ENCODE measurements at places on chromosomes 2 and 18.
A peak's percentile ranks its signal among the peaks of the same experiment; 100 is the strongest.

DNA sequence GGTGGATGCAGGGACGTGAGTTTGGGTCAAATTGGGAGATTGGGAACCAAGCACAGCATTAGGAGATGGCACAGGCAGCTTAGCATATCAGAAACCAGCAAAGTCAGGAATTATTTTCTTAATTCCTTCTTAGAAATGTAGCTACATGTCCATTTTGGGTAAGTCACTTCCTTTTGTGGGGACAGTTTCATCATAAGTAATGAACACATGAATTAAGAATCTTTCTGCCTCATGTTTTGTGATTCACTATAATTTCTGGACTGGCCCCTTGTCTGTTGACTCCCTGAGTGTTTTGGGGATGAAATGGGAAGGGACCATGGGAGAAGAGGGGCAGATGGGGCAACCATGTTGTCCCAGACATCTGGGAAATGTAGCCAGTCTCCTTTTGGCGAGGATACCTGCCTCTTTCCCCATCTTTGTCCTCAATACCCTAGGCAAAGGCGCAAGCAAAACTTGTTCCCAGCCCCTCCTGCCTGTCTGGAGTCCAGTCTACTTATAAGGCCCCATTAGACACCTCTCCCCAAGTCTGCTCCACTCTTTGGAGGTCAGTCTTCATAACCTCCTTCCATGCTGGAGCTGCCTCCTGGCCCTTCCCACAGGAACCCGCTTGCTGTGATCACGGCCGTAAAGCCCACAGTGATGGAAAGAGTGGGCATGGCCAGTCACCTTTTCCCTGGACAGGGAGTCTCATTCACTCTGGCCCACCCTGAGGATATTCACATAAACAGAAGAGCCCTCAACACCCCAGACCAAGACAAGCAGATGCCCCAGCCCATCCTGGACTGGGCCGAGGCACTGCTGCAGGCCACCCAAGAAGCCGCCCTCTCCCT is 25.7 kb downstream of the MTHFD2 start:
- H3K27ac ChIP-seq = no peak overlapping the region
- DNase-seq = no peak
- no peaks in the 10 kb centered on the region for H3K27me3 ChIP-seq

DNA sequence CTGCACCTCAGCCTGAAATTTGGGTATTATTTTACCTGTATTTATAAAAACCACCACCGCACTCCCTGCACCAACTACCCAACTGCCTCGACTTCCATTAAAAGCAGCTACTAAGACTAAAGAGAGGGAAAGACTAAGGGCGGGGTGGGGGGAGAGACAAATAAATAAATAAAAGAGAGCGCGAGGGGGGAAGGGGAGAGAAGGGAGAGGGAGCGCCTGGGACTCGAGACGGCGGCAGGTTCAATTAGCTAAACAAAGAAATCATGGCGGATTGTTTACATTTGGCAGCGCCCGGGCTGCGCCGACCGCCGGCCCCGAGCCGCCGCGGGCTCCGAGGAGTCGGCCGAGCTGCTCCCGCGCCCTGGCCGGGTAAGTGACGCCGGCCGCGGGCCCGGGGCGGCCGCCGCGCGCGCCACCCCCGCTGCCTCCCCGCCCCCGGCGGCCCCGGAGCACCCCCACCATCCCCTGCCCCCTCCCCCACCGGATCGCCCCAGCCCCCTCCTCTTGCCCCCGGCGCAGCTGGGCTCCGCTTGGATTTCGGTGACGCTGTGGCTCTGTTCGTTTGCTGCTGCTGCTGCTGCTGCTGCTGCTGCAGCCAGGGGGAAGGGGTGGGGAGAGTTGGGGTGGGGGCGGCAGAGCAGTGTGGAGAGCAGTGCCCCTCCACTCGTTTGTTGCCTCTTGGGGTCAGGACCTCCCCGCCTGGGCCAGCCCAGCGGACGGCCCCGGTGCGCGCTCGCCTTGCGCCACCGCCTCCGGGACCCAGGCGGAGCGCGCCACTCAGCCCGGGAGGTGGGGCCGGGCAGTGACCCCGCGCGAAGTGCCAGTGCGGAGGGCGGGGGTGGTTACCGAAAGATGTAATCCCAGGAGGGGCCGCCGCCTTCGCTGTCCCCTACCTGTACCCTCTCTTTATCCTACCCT is 187.2 kb upstream of the FANCL start:
- DNase-seq = peak; percentile 82
- peak overlapping the region; percentile 75 for H3K4me3 ChIP-seq
- H3K27me3 ChIP-seq = no peaks in the 10 kb centered on the region
- H3K36me3 ChIP-seq = no peaks in the 10 kb centered on the region

DNA sequence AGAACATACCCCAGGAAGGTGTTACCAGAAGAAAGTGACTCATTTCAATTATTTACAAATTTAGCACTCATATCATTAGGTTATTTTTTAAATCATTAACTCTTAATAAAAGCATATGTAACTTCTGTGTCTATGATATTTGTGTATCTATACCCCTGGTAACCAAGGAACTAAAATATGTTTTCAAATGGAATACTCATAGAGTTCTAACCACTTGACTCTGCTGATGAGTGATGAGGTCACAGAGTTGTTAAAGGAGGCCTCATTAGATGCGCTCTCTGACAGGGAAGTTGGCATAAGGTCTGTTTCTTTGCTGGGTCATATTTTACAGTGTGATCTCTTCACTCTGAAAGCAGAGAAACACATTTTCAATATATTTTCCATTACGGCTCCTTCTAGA is 73.4 kb downstream of the CCDC150 start:
- no peak for DNase-seq
- no peak overlapping the region for H3K27ac ChIP-seq
- no peak overlapping the region for H3K4me3 ChIP-seq
- no peaks in the 10 kb centered on the region for H3K4me1 ChIP-seq

DNA sequence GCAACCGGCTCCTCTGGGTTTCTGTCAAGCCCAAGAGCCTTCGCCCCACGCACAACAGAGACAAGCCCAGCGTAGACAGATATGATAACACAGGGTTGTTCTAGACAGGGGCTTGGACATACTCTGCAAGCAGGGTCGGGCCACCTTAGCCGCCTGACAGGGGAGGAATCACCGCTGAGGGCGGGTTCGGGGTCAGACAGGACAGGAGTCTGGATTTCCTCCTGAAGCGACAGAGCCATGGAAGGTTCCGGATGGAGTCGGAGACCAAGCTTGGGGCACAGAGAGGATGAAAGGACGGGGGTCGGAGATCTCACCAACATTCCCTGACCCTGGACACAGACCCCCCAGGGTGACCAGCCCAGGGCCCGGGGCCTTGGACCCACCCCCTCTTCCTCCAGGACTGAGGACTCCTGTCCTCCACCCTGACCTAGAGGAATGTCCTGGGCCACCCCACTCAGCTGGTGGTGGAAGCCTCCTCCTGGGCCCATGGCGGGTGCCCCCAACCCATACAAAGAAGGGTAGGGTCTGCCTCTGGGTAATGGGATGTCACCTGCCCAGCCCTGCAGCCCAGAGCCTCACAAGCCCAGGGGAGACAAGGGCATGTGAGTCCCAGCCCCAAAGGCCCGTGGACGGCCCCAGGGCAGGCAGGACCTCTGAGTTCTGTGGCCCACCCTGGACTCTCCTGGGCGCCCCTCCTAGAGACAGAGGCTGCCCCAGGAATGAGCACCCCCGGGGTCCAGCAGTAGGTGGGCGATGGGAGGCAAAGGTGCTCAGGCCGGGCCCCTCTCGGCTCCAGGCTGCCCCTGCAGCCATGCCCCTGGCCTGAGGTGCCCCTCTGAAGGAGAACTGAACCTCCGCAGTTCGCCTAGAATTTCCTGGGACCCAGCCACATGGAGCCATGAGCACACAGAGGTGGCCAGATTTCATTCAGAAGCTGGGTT is 44.1 kb upstream of the GPC1 start:
- H3K4me3 ChIP-seq = no peak overlapping the region
- no peak overlapping the region for H3K27ac ChIP-seq
- no peaks in the 10 kb centered on the region for H3K36me3 ChIP-seq

- no peaks in the 10 kb centered on the region for H3K36me3 ChIP-seq
- H3K27me3 ChIP-seq = no peaks in the 10 kb centered on the region
- no peak for DNase-seq
Observed at GRCh38 chr2:175005733-175006264, 618 bp upstream of the CHN1 start.

DNA sequence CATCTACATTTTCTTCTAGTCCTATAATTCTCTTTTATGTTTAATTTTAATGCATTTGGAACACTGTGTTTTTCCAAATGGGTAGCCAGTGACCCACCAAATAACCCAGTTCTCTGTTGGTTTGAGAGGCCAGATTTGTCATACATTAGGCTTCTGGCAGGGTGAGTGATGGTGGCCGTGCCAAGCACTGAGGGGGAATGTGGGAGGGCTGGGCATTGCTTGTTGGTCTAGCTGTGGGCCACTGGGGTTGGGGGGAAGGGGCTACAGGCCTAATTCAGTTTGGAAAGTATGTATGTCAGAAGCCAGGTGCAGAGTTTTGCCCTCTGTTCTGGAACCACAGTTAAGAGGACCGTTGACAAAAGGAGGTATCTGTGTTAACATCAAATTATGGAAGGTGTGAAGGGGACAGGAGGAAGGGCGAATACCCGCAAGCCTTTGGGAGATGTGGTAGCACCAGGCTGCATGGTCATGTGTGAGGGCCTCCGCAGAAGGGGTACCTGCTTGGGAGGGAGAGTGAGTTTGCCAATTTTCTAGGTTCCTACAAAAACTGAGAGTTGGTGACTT is 38.1 kb upstream of the SCLY start:
- DNase-seq = no peak
- no peak overlapping the region for H3K4me3 ChIP-seq
- H3K27ac ChIP-seq = no peak overlapping the region
- H3K27me3 ChIP-seq = no peaks in the 10 kb centered on the region

- no peak overlapping the region for H3K27ac ChIP-seq
- no peaks in the 10 kb centered on the region for H3K27me3 ChIP-seq
- peaks cover 7% of the 10 kb centered on the region for H3K4me1 ChIP-seq
- H3K4me3 ChIP-seq = no peak overlapping the region
- no peaks in the 10 kb centered on the region for H3K36me3 ChIP-seq
Observed at GRCh38 chr2:213147538-213147937, 3.9 kb downstream of the IKZF2 start.

DNA sequence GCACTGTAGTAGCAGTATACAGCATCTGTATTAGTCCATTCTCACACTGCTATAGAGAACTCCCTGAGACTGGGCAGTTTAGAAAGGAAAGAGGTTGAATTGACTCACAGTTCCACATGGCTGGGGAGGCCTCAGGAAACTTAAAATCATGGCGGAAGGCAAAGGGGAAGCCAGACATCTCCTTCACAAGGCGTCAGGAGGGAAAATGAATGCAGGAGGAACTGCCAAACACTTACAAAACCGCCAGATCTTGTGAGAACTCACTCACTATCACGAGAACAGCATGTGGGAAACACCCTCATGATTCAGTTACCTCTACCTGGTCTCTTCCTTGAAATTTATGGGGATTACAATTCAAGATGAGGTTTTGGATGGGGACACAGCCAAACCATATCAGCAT is 25.4 kb downstream of the MAP4K4 start:
- no peaks in the 10 kb centered on the region for H3K36me3 ChIP-seq
- no peak overlapping the region for H3K27ac ChIP-seq
- peaks cover 9% of the 10 kb centered on the region for H3K4me1 ChIP-seq
- DNase-seq = no peak

DNA sequence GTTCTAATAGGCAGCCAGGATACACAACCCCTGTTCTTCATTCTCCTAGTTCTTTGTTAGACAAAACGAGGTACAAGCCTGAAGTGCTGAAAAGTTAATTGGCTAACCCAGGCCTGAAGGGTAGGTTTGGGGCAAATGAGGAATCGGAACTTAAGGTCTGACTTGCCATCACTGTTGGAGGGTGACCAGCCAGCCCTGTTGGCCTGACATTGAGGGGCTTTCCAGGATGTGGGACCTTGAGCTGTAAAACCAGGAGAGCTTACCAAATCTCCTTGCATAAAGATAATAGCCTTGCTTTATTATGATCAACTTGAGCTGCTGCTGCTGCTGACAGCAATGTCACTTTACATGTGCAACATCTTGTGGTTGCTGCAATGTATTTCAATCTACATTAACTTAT is 256.0 kb downstream of the VAPA start:
- H3K36me3 ChIP-seq = no peaks in the 10 kb centered on the region
- DNase-seq = no peak
- H3K4me3 ChIP-seq = no peak overlapping the region
- no peaks in the 10 kb centered on the region for H3K27me3 ChIP-seq

Measured in H1 (cell line).